ENCODE measurements at places on chromosomes 2 and 18.

DNA sequence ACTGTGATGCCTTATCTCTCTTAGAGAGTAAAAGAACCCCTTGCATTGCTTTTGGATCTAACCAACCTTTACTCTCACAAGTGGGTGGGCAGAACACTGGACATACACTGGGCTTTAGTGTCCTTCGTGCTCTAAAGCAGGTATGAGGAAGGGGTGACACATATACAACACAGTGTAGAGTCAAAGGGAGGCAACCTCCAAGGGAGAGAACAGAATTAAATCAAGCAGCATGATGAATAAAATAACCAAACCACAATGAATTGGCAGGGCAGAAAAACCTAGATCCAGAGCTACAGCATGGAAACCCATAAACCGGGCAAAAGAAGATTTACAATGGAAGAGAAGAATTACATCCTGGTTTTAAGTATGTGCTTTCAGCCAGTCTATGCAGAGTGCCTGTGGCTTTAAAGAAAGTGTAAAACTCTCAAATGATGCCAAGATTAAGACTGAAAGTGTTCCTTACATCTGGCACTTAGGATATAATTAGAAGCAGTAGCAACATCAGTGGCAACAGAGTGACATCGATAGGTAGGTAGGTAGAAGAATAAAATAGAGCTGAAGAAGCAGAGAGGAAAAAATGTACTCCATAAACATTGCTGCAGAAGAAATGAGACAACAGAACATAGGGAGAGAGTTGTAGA is 191.7 kb upstream of the ZC3H15 start:
- DNase-seq: no peak

GRCh38 chr2:46294176-46294836 is 2.9 kb upstream of the EPAS1 start:
- DNase-seq: no peak

DNA sequence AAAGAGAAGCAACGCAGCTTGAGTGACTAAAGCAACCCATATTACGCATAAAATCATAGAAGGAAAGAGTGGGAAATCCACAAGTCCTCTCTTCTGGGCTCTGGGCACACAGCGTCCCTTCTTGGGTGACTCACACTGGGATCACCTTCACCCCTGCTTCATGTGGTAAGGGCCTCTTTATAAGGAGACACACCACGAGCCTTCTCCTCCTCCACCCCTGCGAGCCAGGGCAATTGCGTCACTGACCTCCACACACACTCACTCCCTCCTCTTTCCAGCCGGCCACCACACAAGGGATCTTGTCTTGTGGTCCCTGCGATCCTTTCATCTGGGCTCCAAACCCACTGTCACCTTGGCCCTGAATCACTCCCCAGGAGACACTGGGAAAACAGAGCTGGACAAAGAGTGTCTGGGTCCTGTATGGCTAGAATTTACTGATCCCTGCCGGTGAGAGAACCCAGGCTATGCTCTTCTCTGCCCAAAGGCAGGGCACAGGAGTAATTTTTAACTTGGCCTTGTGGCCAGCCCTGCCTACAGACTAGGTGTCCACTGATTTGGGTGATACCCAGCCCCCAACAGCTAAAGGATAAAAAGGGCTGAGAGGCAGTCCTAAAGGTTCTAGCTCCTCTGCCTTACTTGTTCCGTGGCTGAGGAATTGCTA is 35.3 kb downstream of the NHEJ1 start:
- DNase-seq: no peak

DNA sequence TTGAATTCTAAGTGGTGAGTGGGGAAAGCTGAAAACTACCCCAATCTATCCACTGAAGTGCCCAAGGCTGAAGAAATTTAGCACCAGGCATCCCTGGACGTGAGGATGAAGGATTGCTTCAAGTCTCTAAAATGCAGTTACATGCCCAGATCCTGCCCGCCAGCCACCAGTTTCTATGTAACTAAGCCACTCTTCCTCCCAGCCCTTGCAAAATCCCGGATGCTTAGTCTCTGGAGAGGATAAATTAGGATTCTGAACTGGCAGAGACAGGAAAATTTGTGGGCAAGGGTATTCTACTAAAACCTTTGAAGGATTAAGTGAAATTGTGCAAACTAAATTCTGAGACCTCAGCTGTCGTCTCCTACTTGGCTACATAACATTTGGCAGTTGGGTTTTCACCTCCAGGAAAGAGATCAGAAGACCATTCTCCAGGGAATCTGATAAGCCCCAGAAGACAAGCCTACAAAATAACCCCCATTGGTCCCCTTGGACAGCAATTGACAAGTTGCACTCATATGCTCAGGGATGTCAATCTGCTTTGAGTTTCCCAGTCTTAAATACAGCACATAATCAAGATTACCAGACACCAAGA is 93.9 kb upstream of the CD226 start:
- DNase-seq: no peak

DNA sequence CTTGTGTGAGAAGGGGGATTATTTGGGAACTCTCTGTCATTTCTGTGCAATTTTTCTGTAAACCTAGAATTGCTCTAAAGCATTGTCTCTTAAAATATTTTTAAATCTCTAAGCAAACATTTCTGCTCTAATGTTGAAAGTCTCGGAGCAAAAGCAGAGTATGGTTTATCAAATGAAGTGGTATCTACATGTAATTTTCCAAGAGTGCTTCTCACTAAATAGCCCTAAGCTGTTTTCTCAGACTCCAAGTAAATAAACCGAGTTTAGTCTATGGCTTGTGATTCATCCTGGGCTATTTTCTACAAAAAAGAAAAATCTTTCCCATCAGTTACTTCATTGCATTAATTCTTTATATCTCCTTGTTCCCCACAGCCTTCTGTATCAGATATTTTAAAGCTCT is 90.8 kb downstream of the METTL4 start:
- no peak for DNase-seq

DNA sequence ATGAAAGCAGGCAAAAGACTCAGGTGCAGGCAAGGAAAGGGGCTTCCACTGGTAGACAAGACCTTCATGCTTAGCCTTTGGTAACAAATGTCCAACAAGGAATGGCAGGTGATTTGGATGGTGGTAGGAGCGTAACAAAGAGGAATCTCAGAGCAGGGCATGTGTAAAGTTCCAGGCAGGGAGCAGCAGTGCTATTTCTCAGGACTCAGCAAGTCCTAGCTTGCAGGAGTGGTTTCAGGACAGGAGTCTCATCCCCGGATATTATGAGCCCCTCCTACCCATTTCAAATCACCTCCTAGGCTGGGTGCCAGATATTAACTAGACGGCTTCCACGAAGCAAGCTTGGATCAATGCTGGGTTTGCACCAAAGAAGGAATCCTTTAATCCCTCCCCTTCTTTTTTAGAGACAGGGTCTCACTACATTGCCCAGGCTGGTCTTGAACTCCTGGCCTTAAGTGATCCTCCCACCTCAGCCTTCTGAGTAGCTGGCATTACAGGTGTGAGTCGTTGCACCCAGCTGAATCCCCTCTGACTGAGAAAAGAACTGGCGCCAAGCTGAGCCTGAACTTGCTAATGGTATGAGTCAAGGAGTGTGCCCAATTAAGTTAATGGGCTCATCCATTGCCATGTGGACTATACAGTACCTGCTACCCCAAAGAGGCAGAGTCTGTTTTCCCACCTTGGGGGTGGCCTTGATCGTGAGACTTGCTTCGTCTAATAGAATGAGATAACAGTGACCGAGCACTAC is 190.3 kb downstream of the ARL4C start:
- no peak for DNase-seq

DNA sequence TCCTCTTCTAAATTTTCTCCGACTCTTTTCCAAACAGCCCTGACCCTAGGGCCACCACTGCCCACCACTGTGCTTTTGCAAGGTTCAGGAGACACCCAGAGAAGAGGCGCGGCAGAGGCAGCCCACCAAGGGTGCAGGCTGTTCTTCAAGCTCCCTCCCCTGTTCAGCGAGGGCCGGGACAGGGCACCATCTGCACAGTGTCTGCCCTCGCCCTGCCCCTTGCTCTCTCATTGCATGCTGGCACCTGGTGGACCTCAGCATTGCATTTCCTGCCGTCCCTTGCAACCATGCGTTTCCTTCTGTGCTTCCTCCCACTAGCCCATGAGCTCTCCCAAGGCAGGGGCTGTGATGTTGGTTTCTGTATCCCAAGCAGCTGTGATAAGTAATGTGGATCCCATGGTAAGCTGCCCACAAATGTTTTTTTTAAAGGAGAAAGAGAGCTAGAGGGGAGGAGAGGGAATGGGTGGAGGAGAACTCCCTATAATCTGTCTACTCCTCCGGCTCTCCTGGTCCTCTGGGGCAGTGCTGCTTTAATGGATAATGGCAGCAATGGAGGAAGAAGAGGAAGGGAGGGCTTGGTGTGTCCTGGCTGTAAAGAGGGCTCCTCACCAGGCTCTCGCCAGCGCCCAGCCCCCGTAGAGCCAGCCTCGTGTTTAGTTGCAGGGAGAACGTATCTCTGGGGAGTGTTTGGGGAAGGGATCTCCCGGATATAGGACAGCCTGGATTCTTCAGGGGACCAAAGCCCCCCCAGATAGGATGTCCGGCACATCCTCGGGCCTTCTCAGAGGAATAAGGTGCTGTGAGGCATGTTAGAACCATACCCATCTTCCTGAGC is 15.6 kb upstream of the YWHAQ start:
- DNase-seq: no peak

GRCh38 chr2:80579756-80580155 is 275.2 kb upstream of the LRRTM1 start:
- DNase-seq: no peak

DNA sequence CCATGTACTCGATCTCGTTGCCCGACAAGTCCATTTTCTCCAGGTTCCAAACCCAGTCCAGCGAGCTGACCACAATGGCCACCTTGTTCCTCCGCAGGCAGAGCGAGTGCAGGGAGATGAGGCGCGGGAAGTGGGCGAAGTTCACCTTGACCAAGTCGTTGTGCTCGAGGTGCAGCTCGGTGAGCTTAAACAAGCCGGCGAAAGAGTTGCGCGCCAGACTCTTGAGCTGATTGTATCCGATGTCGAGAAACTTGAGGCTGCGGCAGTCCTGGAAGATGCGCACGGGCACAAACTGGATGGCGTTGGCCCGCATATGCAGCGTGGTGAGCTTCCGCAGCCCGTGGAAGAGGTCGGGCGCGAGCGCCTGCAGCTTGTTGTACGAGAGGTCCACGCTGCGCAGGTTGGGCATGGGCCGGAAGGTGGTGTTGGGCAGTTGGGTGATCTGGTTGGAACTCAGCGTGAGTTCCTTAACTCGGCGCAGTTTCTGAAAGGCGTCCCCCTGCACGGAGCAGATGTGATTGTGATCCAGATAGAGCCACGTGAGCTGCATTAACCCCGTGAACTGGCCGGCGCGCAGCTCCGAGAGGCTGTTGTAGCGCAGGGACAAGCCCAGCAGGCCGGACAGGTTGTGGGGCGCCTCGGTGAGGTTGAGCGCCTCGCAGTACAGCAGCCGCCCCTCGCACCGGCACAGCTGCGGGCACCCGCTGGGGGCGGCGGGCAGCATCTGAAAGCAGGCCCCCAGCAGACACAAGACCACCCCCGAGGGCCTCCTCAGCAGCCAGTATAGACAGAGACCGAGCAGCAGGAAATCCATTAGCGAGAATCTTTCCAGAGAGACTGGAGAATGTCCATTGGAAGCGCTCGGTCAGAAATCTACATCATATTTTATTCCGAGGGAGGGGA is 1.3 kb downstream of the LRRTM1 start:
- no peak for DNase-seq

DNA sequence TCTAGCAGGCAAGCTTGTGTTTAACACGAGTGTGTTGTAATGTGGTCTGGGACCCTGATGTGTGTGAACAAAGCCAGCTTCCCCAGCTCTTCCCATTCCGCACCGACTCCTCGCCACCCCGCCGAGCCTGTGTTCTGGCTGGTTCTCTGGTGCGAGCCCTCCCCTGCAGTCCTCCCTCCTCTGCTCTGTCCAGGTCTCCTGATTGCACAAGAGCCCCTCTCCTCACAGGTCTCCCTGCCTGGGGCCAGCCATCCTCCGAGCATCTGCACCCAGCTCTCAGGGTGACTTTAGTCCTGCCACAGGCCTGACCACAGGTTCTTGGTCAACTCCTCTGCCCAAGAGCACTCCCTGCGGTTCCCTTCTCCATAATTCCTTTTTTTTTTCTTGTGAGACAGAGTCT is 13.2 kb downstream of the SLC66A3 start:
- DNase-seq: no peak

GRCh38 chr2:72136933-72137497 is 10.6 kb downstream of the CYP26B1 start:
- DNase-seq: no peak

Data from GM19239 (cell line).